Gastrocnemius medialis (tissue), 4 donors: ENCODE measurements at places on chromosomes 3 and 15. TPM values are rescaled to one million over a fixed set of nuclear protein-coding genes. Genes with fewer than 3 reads are reported as not detected.
A peak's percentile ranks its signal among the peaks of the same experiment; 100 is the strongest.

The MUSTN1 gene
- 385 TPM for total RNA-seq

DNA sequence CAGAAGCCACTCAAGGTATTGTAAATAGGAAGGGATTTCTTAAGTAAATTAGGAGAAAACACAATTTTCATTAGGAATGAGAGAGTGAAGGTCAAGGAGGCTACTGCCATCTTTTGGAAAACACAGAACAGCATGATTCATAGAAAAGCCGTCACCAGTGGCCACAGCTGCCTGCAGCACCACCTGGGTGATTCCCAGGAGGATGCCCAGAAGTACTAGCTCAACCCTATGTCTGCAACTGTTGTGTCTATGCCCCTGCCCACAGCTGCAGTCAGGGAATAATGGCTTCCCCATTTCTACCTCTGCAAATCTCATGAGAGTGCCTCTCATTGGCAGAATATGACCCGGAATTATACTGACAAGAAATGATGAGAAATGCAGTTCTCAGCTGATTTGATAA, 300.0 kb downstream of the IGSF11 start:
- H3K4me3 ChIP-seq = no peak overlapping the region
- no peaks in the 10 kb centered on the region for H3K36me3 ChIP-seq
- H3K4me1 ChIP-seq = no peaks in the 10 kb centered on the region
- DNase-seq = no peak
- no peak overlapping the region for H3K27ac ChIP-seq
- no peaks in the 10 kb centered on the region for H3K27me3 ChIP-seq

The FRMD5 gene
- total RNA-seq = 0.04 TPM

The CYP1A1 gene
- 2.5 TPM for total RNA-seq

DNA sequence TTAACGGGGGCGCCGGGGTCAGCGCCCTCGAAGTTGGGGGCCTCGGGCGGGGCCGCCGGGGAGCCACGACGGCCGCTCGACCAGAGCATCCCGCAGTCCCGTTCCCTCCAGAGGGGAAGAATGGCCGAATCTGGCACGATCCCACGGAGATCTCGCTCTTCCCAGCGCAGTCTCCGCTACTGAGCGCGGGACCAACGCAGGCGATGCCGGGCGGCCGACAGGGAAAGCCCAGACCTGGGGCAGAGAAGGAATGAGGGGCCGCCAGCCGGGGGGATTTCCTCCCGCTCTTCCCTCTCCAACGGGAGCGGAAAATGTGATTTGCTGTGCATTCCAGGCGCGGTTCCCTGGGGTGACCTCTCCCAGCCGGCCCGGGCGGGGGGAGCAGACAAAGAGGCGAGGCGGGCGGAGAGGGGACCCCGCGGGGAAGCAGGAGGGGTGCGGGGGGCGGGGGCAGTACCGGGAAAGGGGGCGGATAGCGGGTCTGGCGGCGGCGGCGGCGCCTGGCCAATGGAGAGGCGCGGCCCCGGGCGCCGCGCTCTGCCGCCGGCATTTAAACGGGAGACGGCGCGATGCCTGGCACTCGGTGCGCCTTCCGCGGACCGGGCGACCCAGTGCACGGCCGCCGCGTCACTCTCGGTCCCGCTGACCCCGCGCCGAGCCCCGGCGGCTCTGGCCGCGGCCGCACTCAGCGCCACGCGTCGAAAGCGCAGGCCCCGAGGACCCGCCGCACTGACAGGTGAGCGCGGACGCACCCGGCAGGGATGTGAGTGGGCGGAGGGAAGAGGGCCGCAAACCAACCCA, at the start of gene GREM1:
TSS of gene GREM1 (plus strand) at position 579 of the 801 bp plus-strand sequence. CDS start 12,687 bp downstream, outside the sequence.
- peak within 1 kb of the TSS; percentile 22 for H3K4me3 ChIP-seq
- DNase-seq = no peak
- H3K36me3 ChIP-seq = no peaks in the 10 kb centered on the region
- H3K27ac ChIP-seq = no peak within 1 kb of the TSS

DNA sequence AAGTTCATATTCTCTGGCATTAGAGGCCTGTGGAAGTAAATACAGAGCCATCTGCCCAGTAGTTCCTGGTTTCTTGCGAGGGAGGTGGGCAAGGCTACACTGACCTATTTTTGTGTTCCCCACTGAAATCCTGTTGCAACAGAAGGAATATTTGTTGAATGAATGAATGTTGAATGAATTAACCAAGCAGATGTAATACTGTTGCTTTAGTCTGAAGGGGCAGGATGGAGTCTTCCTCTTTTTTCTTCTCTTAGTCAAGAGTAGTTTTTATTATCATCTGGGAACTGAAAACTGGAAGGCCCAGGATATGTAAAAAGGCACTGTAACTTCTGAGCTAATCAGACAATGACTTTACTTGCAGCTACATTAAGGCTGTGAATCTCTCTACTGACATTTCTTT, 17.1 kb downstream of the BLOC1S6 start:
- DNase-seq = no peak
- H3K27me3 ChIP-seq = no peaks in the 10 kb centered on the region
- no peak overlapping the region for H3K4me3 ChIP-seq
- H3K36me3 ChIP-seq = no peaks in the 10 kb centered on the region

DNA sequence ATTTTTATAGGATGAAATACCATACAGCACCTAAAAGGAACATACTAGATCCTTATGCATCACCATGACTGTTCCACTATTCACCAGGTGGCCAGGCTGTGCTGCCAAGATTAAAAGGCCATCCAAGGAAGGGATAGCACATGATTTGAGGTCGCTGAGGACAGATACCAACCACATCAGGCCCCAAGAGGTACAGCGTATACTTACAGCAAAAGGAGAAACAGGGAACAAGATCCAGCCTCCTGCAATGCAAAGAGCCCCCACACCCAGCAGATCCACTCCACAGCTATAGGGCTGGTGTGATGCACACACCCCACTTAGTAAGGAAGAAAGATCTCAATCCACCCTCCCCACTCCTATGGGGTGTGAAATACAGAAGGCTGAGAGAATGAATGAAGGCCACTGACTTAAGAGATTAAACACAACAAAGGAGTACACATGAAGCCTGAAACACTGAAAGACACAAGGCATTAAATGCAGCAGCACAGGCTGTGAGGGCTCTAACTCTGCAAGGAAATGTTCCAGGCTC, 32.0 kb upstream of the ZNF445 start:
- H3K27ac ChIP-seq = peak overlapping the region; percentile 88
- H3K4me1 ChIP-seq = peaks cover 15% of the 10 kb centered on the region
- H3K36me3 ChIP-seq = no peaks in the 10 kb centered on the region
- H3K27me3 ChIP-seq = no peaks in the 10 kb centered on the region
- H3K4me3 ChIP-seq = peak overlapping the region; percentile 82

The DISP2 gene
- 0.12 TPM for total RNA-seq

DNA sequence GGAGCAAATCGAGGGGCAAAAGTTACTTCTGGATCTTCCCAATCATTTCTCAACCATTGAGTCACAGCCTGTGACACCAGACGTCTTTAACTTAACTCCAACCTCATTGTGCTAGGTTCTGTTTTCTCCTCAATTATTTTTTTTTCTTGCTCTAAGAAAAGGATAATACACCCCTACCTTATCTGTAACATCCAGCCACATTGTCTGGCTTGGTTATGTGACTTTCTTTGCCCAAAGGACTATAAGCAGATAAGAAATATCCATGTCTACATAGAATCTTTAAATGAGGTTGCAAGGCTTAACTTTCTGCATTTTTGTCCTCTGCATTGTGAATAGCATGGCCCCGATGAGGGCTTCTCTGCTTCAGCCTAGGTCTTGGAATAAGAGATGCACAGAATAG, 782.4 kb upstream of the CFAP20DC start:
- no peaks in the 10 kb centered on the region for H3K4me1 ChIP-seq
- no peak overlapping the region for H3K4me3 ChIP-seq
- no peaks in the 10 kb centered on the region for H3K27me3 ChIP-seq
- no peak for DNase-seq
- no peak overlapping the region for H3K27ac ChIP-seq

DNA sequence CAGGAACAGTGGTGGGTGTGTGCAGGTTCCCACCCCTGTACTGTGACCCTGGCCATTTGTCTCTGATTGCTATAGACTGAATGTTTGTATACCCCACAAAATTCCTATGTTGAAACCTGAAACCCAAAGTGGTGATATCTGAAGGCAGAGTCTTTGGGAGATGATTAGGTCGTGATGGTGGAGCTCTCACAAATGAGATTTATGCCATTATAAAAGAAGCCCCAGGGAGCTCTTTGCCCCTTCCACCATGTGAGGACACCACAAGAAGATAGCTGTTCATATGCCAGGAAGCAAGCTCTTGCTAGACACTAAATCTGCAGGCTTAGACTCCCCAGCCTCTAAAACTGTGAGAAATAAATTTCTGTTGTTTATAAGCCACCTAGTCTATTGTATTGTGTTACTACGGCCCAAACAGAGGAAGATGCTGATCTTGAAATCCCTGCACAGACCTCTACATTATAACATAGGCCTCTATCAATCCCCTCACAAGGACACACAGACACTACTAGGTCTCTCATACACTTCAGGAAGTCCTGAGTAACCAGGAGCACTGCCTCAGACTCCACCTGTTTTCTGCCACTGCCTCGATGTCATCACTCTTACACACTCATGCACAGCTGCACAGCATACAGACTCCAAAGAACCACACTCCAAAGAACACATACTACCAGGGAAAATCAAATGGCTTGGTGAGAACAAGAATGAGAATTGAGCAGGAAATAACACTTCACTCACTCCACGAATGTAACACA, 14.7 kb downstream of the IGSF11 start:
- H3K4me1 ChIP-seq = peaks cover 5% of the 10 kb centered on the region
- no peak for DNase-seq
- no peaks in the 10 kb centered on the region for H3K27me3 ChIP-seq
- H3K4me3 ChIP-seq = no peak overlapping the region
- no peak overlapping the region for H3K27ac ChIP-seq

The CISH gene
- 3.3 TPM for total RNA-seq

The FGD5 gene
- total RNA-seq = 5.0 TPM

DNA sequence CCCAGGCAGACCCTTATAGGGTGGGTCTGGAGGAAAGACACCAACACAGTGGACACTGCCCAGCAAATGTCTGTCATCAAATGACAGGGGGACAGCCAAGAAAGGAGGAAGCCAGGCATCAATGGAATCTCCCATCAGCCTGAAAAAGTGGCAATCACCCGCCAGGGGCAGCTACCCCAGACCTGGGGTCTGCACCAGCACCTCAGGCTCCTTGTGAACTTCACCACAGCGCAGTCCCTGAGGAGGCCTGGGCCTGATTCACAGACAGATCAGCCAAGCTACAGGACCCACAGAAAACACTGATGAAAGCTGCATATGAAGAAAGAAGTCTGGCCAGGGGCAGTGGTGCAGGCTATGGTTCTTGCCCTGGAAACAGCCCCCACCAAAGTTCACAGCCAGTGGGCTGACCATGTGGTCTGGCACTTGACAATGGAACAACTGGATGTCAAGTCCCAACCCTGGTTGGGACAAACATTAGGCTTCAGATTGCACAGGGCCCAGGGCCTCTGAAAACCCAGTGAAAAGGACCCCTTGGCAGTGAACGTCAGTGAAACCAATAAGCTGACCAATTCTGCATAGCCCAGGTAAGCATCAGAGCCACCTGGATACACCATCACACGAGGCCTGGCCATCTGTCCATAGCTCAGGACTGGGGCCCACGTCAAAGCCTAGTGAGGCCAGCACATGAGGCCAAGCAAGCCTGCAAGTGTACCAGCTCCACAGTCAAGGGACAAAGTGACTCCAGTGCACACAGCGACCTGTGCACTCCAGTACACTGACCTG, 29.1 kb downstream of the ALS2CL start:
- no peak for DNase-seq
- H3K27me3 ChIP-seq = no peaks in the 10 kb centered on the region
- H3K4me3 ChIP-seq = no peak overlapping the region
- H3K4me1 ChIP-seq = peaks cover 27% of the 10 kb centered on the region
- H3K27ac ChIP-seq = no peak overlapping the region
- no peaks in the 10 kb centered on the region for H3K36me3 ChIP-seq

GRCh38 chr3:27044931-27045481, 324.2 kb downstream of the NEK10 start:
- H3K4me1 ChIP-seq = no peaks in the 10 kb centered on the region
- H3K27me3 ChIP-seq = no peaks in the 10 kb centered on the region
- no peaks in the 10 kb centered on the region for H3K36me3 ChIP-seq
- DNase-seq = no peak
- no peak overlapping the region for H3K4me3 ChIP-seq

The MINDY4B gene
- total RNA-seq = not detected

DNA sequence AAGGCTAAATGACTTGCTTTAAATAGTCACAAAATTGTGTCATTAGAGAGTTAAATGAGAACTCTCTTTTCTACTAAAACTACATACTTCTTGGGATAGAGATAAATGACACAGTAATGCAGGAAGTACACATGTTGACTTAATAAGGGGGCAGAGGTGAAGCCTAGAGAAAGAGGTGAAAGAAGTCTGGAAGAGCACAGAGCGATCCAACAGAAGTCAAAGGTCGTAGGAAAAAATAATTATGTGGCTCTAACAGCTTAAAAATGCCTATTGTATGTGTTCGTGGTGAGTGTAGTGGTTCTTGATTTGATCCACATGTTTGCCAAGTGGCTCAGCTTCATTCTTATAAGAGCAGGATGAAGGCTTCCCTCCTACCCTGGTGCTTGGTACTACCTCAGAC, 61.7 kb downstream of the TMEM212 start:
- no peak for DNase-seq
- no peaks in the 10 kb centered on the region for H3K36me3 ChIP-seq
- H3K4me1 ChIP-seq = no peaks in the 10 kb centered on the region
- H3K27me3 ChIP-seq = no peaks in the 10 kb centered on the region

GRCh38 chr3:23430781-23431398, 227.8 kb downstream of the UBE2E2 start:
- no peak overlapping the region for H3K27ac ChIP-seq
- H3K4me1 ChIP-seq = peaks cover 19% of the 10 kb centered on the region
- DNase-seq = no peak
- H3K27me3 ChIP-seq = no peaks in the 10 kb centered on the region
- H3K36me3 ChIP-seq = no peaks in the 10 kb centered on the region
- no peak overlapping the region for H3K4me3 ChIP-seq

DNA sequence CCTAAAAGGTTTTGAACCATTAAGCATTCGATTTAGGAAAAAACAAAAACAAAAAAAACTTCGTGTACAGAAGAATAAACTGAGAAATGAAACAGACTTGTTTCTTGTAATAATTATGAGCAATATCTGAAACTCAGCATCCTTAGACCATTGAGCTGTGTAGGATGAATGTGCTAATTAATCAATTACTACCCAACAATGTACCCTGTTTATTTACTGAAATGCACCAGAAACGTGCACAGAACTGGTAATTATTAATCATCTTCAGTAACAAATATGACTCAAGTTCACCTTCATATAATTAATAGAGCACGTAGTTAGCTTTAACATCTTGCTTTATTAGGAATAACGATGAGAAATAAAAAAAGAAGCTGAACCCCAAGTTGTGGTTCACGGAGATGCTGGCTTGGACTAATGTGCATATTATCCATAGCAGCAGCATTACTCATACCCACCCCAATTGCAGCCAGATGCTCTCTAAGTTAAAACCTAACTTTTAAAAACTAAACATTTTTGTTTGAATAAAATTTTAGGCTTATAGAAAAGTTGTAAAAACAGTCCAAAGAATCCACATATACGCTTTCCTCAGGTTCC, 10.2 kb upstream of the C15orf61 start:
- DNase-seq = no peak
- no peaks in the 10 kb centered on the region for H3K27me3 ChIP-seq
- H3K36me3 ChIP-seq = peaks cover 43% of the 10 kb centered on the region
- no peak overlapping the region for H3K4me3 ChIP-seq
- H3K4me1 ChIP-seq = peaks cover 5% of the 10 kb centered on the region
- no peak overlapping the region for H3K27ac ChIP-seq

The SCAMP5 gene
- not detected for total RNA-seq

GRCh38 chr3:185341616-185342458, 21.1 kb upstream of the MAP3K13 start:
- no peaks in the 10 kb centered on the region for H3K4me1 ChIP-seq
- no peak overlapping the region for H3K27ac ChIP-seq
- no peak overlapping the region for H3K4me3 ChIP-seq
- H3K36me3 ChIP-seq = no peaks in the 10 kb centered on the region
- H3K27me3 ChIP-seq = no peaks in the 10 kb centered on the region
